ENCODE measurements at places on chromosomes 3 and 15.

DNA sequence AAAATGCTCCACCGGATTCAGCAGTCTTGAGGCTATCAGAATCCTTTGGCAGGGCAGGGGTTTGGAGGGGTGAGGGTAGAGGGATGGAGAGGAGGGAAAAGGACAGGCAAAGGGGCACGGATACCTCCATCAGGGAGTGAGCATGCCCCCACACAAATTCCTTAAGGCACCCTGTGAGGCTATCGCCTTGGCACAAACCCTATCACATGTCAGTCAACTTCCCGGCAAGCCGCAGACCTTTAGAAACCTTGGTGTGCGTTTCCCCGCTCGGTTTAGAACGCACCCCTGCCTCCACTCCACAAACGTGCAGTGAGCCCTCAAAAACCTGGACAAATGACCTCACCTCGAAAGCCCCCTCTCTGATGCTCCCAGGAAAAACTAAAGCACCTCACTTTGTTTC, 422 bp upstream of the SETMAR start:
- no peak for DNase-seq

GRCh38 chr3:54917862-54918261, 10.0 kb downstream of the LRTM1 start:
- DNase-seq = no peak

- no peak for DNase-seq
These were observed 75.3 kb downstream of the ZNF609 start for GRCh38 chr15:64535460-64536243.

DNA sequence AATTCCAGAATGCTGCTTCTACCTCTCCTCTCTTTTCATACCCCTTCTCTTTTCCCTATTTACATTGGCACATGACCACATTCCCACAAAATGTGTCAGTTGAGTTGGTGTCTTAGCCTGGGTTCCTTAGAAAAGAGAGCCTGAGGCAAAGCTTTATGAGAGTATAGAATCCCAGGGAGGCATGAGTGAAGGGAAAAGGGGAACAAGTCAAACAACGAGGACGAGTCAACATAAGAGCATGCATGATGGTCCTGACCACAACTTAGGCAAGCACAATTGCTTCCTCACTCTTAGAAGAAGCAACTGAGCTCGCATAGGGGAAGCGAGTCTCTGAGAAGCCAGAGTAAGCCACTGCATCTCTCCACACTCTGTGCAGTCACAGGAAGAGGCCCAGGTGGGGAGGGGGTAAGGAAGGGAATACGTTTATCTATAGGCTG, 15.4 kb upstream of the ZNF774 start:
- DNase-seq = no peak

DNA sequence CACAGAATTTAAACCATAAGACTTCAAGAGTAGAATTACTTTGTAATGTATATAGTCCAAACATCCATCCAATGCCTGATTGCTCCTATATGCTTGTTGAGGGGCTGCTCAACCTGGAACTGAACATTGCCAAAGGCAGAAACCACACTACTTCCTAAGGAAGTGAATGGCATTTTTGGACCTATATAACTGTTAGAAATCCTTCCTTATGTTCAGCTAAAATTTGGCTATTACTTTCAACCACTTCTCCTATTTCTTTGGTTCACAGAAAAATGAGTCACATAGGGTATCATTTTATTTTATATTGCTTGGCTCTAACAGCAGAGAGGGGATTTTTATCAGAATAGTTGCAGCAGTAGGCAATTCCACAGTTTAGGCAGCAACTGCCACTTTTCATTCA, 342.1 kb downstream of the SLC9A9 start:
- no peak for DNase-seq

- no peak for DNase-seq
These were observed 405.9 kb downstream of the ROBO1 start for GRCh38 chr3:79361748-79362378.

GRCh38 chr15:25171111-25171811, 216.5 kb downstream of the SNRPN start:
- DNase-seq = no peak

GRCh38 chr3:120684896-120685295, 2.9 kb upstream of the HGD start:
- no peak for DNase-seq

- no peak for DNase-seq
These were observed 152.6 kb upstream of the TPM1 start for GRCh38 chr15:62889734-62890505.

DNA sequence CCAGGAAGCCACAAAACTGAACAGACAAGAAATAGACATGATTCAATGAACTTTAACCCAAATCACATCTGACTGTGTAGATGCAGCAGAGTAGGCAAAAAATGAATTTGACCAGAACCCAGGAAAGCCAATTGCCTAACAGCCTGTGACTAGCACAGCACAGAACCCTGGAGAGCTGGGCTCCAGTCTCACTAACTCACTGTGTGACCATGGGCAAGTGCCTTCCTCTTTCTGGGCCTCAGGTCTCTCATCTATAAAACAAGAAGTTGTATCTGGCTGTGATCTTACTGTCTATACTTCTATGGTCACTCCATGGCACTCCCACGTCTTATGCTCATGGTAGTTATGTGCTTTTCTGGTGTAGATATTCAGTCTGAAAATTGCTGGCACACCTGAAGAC, 48.1 kb upstream of the USP3 start:
- no peak for DNase-seq

DNA sequence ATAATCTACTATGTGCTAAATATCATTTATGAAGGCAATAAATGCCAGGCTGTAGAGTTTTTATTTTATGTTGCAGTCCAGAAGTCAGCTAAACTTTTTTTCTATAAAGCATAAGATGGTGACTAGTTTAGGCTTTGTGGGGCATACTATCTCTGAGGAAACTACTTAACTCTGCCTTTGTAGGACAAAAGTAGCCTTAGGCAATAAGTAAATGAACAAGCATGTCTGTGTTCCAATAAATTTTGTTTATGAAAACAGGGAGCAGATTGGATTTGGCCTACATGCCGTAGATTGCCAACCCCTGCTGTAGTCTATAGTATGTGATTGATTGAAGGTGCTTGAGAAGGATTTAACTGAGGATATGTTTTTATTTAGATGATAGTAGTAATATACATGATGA, 502.5 kb upstream of the NAALADL2 start:
- no peak for DNase-seq

DNA sequence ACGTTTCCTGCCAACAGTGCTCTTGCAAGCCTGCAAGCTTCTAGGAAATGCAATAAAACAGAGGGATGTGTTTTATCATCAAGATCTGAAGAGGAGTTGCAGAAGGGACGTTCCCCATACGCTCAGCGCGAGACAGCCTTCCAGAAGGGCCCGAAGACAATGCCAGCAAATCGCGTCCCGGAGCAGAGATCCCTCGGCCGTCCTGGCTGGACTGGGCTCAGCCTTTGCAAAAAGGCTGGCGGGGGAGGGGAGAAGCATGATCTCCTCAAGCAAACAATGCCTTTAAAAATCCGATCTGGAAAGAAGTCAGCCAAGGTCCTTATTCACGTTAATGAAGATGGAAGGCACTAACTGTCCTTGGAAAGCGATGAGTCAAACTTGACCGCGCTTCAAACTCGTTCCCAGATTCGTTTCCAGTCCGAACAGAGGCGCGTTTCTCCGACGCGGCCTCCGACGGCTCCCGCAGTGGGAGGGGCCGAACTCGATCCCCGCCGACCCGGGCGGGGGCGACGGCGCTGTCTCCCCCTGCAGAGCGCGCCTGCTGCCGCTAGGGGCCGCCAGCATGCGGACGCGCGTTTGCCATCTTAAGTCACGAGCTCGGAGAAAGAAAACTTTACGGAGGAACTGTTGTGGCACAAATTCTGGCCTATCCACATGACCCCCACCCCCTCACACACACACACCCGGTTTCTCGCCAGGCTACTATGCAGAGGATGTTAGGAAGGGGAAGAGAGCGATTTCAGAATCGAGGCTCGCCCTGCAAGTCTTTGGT, 5.5 kb downstream of the BCL6 start:
- DNase-seq = peak; percentile 46

DNA sequence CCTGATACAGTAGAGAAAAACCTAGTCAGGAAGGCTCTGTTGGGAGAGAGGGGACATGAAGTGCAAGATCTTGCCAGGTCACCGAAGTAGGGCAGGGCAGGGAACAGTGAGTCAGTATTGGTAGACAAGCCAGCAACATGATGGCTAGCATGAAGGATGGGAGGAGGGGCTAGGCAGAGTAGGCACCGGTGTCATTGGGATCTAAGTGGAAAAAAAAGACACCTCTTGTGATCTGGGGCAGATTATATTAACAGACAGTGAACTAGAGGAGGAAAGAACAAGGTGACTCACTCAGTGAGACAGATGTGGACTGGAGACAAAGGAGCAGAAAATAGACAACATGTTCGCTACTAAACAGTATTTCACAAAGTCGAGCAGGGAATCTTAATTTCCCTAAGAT, 149.2 kb upstream of the SLC24A5 start:
- DNase-seq = no peak

DNA sequence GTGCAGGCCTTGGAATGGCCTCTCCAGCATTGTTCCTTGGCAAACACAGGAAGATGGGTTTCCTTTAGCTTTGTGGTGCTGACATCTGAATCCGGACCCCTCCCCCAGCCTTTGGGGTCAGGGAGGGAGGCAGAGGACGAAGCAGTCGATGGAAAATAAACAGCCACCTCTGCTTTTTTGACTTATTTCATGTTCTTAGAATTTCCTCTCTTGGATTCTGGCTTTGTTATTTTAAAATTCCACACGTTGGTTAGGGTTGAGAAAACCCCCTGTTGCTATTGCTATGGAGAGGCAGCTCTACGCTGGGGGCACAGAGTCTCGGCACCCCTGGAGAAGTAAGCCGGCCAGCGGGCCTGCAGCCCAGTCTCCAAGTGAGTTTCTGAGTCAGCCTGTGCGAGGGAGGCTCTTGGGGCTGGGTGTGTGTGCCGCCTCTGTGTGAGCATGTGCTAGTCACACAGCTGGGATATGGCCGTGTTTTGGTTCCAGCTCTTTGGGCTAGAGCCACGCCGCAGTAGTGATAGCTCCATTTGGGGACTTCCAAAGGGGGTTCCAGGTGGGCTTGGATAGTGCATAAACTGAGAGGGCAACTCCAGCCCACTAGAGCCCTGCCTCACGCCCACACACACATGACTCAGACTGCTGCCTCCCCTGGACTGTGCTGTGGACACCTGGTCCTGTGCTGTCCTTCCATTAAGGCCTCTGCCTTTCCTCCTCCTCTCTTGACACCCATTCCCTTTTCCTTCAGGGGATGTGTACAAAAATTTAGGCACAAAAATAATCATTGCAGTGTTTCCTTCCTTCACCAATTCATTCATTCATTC, 58.8 kb downstream of the AMOTL2 start:
- no peak for DNase-seq

DNA sequence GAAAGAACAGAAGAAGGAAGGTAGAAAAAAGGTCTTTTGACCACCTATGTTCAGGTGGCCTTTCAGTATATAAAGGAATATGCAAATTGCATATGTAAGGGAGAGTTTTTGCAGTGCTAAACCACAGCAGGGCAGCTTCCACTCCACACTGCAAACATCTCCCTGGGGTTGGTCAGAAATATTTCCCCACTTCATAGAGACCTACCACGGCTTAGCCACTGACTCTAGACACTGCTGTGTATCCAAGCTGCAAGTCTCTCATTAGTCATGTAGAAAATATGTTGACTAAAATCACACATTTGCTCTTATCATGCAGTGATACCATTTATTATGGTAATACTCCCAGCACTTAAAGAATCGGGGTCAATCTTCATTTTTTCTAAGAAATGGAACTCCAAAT, 214.9 kb upstream of the NR2F2 start:
- DNase-seq = no peak

- DNase-seq = no peak
These were observed 51.3 kb downstream of the CCK start for GRCh38 chr3:42214565-42215283.

DNA sequence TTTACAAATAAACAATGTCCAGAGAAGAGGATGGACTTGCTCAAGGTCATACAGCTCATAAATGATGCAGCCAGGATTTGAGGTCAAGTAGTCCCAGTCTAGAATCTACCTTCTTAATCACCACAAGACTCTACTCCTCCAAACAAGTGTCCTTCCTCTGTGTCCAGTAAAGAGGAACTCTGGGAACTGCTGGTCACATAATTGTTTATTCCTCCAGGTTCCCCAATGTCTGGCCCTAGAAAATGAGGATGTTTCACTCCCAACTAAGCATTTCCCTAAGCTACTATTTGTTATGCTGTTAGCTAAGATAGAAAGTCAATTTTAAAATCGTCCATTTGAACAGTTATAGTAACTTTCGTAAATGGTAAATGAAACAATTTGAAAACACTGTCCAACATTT, 192.4 kb downstream of the FHIT start:
- DNase-seq = no peak

- DNase-seq = no peak
These were observed 51.4 kb downstream of the NFKBIZ start for GRCh38 chr3:101900736-101901135.

DNA sequence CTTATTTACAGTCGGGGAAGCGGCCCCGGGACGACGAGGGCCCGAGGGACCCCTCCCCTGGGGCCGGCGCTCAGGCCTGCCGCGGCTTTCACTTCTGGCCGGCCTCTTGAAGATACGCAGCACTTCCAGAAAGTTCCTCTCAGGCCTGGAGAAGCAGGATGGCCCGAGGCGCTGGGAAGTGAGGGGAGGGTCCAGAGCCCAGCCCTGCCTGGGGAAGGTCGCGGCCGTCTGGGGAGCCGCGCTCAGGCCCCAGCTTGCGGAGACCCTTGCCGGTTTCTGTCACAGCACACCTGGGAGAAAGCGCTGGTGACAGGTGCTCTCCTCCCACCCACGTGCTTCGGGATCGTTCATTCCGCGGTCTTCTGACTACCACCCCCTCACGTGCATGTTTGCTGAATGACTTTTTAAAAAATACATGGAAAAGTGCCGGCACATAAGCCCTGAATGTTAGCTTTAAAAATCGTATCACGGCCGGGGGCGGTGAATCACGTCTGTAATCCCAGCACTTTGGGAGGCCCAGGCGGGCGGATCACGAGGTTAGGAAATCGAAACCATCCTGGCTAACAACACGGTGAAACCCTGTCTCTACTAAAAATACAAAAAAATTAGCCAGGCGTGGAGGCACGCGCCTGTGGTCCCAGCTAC, 727 bp upstream of the TM2D3 start:
- DNase-seq = no peak

GRCh38 chr3:141360888-141361598, 7.3 kb upstream of the ZBTB38 start:
- DNase-seq = no peak

DNA sequence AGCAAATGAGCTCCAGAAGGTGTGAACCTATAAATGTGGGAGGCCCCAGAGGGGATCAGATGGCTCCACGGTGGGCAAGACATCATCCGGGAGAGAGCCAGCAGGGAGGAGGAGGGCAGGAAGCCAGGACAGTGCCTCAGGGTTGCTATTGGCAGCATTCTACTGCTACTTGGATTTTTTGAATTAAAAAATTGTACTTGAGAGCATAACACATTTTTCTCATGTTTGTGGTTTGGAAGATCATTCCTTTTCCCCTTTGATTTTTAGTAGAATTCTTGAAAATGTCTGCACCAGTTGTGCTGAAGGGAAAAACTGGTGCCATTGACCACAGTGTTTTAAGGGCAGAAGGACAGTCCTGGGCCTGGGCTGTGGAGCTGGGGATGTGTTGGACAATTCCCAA, 59.2 kb downstream of the LYZL4 start:
- DNase-seq = no peak
